Activated CD4-positive, alpha-beta T cell treated with anti-CD3 and anti-CD28 coated beads for 36 hours (primary cell): ENCODE measurements at places on chromosomes 1 and 21.
A peak's percentile ranks its signal among the peaks of the same experiment; 100 is the strongest.

DNA sequence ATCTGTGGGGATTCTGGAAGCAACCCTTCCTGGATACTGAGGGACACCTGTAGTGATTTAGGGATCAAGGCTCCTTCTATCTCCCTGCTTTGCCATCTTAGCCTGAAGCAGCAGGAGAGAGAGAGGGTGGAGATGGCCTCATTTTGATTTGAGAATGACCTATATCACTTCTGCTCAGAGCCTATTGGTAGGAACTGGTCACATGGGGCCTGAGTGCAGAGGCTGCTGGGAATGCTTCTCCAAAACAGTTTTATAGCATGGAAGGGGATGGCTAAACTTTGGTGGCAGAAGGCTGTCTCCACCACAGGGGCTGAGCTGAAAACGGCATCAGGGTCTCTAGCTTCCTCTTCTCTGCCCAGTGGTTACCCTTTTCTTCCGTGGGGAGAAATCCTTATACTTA lies 105.8 kb downstream of the TBX19 start:
- no peak for DNase-seq

DNA sequence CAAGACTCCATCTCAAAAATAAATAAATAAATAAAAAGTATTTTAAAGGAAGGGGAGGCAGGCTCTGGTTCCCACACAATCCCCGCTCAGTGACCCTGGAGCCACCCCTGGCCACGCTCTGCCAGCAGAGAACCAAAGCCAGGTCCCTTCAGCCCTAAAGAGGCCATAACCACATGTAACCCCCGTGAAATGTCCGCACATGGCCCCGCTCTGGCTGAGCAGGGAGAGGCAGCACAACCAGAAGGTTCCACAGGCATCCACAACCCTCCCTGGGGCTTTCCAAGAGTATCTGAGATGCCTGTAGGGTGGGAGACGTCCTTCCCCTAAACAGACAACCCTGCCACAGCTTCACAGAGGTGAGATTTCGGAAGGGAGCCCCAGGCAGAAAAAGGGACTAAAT lies 1.4 kb upstream of the ARF1 start:
- no peak for DNase-seq

DNA sequence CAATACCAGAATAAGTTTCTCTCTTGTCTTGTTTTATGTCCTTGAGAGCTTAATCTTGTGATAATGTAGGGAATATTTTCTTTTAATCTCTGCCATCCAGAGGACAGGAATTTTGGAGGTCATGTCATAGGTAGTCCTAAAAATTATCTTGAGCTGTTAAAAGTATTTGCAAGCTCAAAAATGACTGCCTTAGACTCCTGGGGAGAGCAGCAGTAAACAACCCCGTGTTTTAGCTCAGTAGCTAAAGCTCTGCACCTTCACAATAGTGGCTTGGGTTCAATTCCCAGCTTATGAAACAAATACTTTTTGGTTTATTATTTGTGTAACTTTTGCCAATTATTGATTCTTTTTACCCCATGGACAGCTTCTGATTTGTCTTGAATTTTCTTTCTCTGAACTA lies 99.4 kb upstream of the OLFM3 start:
- DNase-seq, result no peak

DNA sequence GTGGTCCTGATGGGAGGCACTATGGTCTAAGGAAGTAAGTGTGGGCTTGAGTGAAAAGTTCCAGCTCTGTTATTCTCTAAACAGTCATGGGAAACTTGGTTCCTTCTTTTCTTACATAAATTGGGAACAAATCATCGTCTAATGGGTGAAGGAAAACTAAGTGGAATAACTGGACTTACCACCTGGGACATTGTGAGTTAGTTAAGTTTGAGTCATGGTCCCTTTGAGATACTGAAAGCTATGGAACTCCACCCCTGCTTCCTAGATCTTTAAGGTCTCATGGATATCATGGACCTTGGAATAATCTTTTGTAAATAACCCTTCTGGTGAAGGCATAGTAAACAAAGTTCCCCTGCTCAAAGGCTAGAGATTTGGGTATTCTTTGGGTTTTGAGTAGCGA lies 16.1 kb upstream of the TXLNA start:
- DNase-seq, result no peak

DNA sequence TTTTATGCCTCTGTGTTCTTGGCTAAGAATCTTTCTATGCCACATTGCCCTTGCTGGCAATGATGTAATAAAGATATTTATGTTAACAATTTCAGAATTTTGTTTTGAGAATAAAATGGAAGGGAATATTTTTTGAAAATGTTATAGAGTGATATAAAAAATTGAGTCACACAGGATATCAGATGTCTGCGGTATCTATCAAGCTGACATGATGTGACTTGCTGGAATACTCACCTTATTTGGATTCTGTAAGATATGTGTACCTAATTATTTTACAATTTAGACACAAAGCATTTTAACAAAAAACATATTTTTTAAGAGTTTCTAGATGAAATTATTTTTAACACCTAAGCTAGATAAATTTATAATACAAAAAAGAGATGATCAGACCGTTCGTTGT lies 660.0 kb upstream of the B3GALT2 start:
- no peak for DNase-seq

DNA sequence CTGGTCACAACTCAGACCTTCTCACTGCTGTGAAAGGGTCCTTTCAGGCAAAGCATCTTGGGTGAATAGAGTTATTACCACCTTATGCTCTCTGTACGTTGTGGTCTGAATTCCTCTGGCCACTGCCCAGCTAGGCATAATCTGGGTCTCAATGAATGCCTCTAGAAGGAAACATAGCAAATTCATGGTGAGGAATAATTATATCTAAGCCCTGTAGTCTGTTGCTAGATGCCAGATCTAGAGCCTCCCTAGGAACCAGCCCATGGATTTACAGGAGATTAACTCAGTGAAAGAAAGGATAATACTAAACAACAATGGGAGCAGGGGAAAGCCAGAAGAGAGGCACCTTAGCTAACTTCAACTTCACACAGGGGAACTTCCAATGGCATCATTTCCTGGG lies 2.4 kb upstream of the COL11A1 start:
- DNase-seq, result no peak

DNA sequence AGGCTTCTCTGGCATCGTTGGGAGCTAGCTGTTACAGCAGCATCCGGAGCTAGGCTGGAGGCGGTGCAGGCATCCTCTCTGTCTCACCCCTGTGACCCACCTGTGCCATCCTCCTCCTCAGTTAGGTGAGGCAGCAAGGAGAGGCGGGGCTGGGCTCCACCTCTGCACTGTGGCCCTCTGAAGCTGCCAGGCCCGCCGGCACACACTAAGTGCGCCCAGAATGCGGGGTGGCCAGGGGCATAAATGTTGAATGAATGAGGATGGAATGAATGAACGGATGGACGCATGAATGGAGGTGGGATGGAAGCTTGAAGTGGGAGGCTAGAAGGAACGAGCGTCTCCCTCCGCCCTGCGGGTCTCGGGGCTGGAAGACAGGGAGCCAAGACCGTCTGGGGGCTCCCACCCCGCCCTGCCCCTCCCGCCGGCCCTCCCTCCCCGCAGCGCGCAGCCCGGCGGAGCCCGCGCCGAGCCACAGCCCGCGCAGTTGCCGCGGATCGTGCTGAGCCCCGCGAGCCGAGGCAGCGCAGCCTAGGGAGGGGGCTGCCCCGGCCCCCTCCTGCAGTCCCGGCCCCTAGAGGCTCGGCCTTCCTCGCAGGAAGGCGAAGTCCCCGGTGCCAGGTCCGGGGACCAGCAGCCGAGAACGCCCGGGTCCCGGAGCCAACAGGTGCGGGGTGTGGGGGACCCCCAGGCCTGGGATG lies at the start of gene HCRTR1:
TSS of gene HCRTR1 (plus strand) at position 472 of the 698 bp plus-strand sequence. CDS start 1,504 bp downstream, outside the sequence.
- DNase-seq, result no peak

DNA sequence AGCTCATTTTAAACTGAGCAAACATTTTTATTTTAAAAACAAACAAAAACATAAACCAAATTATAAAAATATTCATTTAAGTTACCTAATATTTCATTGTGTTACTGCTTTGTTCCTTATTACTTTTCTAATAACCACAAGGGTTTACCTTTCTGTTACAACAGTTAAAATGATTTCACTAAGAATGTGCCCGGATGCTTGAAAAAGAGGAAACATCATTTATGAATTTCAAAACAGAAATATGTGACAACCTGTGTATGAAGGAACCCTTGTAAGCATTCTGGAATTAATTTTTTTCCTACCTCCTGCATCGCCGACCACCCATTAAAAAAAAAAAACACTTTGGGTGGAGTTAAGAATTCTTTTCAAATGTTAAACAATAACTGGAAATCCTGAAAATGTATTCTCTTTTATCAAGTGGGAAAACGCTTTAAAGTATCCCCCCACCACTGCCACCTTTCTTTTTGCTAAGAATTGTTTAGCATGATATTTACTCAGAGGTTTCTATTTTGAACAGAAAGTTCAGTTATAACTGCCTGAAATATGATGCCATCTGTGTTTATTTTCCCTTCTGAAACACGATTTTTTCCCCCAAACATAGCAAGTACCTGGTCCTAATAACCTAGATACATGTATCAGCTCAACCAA lies 9.1 kb downstream of the CYYR1 start:
- DNase-seq, result no peak

GRCh38 chr1:21896652-21897532 lies 40.2 kb downstream of the HSPG2 start:
- no peak for DNase-seq

GRCh38 chr1:186143481-186143880 lies 231.6 kb downstream of the TPR start:
- no peak for DNase-seq

DNA sequence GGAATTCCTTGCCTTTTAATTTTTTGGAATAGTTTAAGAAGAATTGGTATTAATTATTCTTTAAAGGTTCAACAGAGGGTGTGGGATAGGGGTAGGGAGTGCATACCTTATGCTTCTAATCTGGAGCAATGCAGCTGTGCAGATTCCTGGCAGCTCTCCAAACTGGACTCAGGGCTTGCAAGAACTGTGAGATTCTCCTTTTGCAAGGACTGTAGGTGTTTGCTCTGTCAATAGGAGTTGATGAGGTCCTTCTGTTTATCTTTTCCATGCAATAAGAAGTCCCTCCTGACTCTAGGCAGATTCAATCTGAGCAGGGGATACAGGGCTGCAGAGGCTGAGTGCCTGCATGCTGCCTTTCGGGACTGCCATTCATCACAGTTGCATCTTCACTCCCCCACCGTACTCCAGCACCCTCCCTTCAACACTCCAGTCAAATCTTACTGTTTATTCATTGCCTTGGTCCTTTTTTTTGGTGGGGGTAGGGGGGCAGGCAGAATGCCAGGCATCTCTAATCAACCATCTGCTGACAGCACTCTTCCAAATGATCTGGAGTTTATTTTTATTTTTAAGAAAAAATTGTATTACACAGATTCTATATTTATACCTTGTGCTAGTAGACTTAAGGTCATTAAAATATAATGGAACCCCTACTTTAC lies 122.3 kb downstream of the DISC1 start:
- DNase-seq, result no peak

- peak; percentile 48 for DNase-seq
Observed at GRCh38 chr1:175191659-175192058, 917 bp downstream of the KIAA0040 start.
